NCI-H2081 treated with DMSO at 0.1 percent for 48 hours (cell line): ENCODE measurements at places on chromosomes 6 and 20.

GRCh38 chr6:39496456-39496855 is 174.0 kb upstream of the KCNK16 start:
- DNase-seq: no peak

DNA sequence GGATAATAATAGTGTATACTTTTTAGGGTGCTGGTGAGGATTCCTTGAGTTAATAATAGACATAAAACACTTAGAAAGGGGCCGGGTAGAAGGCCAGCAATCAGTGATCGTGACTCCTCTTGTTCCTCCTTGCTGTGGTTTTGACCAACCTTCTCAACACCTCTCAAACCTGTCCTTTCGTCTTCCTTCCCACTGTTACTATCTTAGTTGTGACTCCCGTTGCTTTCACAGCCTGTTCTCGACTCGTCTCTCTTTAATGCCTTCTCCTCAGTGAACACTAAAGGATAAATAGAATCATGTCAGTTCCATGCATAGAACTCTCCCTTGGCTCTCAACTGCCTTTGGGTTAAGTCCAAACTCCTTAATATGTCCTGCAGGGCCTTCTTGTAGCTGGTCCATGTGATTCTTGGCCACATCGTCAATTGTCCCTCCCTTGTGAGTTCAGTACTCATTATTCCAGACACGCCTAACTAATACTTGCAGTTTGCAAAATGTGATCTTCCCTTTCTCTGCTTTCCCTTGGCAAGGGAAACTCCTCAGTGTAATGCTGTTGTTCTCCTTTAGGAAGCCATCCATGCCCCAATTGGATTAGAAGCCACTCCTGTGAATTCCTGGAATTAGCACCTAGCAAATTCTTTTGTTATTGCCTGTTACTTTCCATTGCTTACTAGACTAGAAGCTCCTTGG is 164.9 kb downstream of the UTRN start:
- DNase-seq: no peak

- no peak for DNase-seq
Observed at GRCh38 chr6:117169064-117169665, 96.2 kb upstream of the VGLL2 start.

GRCh38 chr6:166174031-166174430 is 6.4 kb upstream of the TBXT start:
- DNase-seq: no peak

GRCh38 chr6:57263739-57264138 is 41.6 kb upstream of the RAB23 start:
- no peak for DNase-seq

DNA sequence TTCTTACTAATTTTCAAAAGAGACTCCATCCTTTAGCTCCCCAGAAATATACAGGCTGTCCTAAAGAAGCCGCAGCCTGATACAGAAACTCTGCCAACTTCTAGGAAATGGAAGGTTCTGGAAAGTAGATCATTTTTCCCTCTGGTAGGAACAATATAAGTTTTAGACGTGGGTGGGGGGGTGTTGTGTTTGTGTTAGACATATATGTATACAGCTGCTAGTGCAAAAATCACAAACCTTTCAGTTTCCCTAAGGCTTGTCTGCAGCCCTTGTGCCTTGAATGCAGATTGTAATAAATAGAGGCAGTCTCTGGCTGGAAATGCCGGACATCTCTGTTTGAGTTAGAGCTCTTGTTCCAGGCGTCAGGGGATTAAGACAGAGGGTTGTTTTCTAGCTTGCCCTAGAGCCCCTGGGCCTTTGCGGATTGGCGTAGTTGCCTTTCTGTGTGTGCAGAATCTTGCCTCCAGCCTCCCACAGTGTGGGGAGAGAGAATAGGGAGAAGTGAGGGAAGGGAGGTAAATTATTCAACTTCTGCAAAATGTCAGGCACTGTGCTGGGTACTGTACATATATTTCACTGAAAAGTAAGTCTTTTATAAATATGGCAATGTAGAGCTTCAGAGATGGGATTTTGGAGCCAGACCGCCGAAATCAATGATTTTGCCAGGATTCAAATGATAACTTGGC is 269.7 kb downstream of the PRL start:
- no peak for DNase-seq

- no peak for DNase-seq
Observed at GRCh38 chr6:167093922-167094432, 28.9 kb upstream of the CCR6 start.

GRCh38 chr20:13271098-13271497 is 50.0 kb downstream of the ISM1 start:
- DNase-seq: no peak

DNA sequence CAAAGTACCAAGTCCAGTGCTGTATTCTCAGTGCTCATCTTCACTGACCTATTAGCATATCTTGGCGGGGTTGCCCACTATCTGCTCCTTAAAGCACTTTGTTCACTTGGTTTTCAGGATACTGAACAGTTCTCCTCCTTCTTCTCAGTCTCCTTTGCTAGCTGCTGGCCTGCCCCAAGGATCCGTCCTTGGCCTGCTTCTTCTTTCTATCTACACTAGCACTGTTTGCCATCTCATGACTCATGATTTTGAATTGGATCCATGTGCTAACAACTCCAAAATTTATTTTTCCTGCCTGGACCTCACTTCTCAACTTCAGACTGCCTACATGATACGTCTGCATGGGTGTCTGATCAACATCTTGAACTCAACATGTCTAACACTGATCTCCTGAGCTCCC is 15.5 kb downstream of the TPD52L1 start:
- DNase-seq: no peak

- DNase-seq: no peak
Observed at GRCh38 chr6:88561954-88562315, 395.8 kb upstream of the CNR1 start.

DNA sequence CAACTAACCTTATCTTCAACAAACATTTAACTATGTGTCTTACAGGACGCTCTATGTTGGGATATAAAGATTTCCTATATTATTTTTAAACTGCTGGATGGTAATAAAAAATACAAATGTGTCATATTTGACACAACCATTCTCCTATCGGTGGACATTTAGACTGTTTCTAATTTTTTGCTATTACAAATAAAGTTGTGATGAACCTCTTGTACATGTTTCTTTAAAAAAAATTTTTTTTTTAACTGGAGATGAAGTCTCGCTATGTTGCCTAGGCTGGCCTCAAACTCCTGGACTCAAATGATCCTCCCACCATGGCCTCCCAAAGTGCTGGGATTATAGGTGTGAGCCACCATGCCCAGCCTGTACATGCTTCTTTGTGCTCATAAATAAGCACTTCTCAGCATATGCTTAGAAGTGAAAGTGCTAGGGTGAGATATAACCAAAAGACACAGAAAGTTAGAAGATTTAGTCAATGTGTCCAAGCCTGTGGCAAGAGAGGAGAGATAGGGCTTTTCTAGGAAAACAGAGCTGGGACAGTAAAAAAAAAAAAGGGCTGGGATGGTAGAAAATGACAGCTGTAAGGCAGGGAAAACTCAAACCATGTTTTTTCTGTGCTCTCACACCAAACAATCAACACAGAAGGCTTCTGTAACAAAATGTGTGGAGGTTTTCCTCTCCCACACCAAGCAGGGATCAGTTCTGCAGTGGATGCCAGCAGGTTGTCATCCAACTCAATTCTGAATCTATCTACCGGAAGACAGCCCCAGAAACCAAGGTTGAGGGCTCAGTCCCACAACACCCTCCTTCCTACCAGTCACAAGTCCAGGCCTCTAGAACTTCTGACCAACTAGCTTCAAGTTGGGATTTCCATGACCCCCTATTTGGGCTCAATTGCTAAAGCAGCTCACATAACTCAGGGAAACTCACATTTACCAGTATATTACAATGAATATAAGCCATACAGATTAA is 70.0 kb upstream of the SMIM29 start:
- no peak for DNase-seq
